Esophagus squamous epithelium (tissue), 5 donors: ENCODE measurements at places on chromosomes 7 and 10.

DNA sequence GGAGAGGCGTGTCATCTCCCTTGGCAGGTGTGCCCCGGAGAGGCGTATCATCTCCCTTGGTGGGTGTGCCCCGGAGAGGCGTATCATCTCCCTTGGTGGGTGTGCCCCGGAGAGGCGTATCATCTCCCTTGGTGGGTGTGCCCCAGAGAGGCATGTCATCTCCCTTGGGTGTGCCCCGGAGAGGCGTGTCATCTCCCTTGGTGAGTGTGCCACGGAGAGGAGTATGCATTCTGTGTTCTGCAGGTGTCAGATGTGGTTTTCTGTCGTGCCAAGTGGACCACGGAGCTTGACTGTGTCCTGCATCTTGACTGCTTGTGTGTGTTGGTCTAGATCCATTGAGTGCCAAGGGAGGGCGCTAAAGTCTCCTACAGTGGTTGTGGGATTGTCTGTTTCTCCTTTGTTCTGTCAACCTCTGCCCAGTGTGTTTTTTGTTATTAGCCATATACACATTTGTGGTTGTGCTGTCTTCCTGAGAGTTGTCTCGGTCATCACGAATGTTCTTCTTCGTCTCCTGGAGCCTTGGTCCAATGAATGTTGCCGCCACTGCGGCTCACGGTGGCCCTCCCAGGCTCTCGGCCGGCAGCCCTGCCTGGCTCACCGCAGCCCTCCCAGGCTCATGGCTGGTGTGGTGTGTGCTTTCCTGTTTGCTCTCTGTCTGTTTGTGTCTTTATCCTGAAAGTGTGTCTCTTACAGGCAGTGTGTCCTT, 96.8 kb downstream of the INPP5A start:
- no peak for DNase-seq

DNA sequence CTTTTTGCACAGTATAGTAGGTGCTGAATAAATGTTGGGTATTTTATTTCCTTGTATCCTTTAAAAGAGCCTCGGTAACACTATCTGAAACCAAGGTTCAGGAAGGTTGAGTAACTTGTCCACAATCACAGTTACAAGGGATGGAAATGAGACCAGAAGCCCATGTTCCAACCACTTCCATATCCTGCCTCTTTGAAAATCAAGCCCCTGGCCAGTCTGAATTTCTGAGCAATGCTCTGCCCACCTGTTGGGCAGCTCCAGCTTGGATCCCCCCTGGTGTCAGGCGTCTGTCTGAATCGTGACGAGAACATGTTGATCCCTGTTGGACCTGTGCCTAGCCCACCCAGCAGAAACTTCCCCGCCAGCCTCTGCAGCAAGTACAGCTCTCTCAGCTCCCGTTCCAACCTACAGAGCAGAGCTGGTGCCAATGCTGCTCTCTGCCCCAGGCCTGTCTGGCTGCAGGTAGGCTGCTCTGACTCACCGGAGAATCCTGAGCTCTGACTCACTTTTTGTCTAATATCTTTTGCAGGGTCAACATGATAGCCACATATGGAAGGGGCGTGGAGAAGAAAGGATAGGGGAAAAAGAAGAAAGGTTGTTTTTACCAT, 595.5 kb downstream of the INHBA start:
- no peak for DNase-seq

- no peak for DNase-seq
These were observed 159.4 kb downstream of the GRID1 start for GRCh38 chr10:86207226-86207625.

DNA sequence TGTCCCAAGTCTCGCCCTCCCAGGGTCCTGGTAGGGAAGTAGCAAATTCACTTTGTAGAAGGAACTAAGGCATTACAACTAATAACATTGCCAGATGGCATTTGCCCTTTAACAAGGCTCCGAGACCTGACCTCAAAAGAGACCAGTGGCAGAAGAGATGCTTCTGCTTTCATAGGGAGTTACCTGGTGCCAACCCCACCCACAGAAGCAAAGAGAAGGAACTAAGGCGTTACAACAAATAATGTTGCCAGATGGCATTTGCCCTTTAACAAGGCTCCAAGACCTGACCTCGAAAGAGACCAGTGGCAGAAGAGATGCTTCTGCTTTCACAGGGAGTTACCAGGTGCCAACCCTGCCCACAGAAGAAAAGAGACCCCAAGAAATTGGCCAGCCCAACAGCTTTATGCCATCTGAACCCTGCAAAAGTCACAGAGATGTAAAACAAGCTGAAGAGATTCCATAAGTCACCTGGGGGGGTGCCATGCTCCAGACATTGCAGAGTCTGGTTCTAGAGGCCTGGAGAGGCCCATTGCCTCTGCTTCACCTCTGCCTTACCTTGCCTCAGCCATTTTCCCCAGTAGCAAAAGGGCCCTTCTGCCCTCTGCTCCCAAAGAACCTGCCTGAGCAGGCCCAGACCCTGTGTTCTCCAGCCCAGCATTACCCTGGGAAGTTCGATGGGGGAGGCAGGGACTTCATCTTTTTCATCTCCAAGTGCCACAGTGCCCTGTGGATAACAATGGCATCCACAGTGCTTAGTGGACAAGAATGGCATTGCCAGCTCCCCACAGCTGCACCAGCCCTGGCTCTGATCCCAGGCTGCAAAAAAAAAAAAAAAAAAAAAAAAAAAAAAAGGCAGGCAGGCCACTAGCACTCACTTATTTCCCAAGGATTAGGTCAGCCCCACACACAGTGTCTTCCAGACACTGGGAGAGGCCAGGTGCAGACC, 179.5 kb upstream of the PLXNA4 start:
- DNase-seq = no peak

DNA sequence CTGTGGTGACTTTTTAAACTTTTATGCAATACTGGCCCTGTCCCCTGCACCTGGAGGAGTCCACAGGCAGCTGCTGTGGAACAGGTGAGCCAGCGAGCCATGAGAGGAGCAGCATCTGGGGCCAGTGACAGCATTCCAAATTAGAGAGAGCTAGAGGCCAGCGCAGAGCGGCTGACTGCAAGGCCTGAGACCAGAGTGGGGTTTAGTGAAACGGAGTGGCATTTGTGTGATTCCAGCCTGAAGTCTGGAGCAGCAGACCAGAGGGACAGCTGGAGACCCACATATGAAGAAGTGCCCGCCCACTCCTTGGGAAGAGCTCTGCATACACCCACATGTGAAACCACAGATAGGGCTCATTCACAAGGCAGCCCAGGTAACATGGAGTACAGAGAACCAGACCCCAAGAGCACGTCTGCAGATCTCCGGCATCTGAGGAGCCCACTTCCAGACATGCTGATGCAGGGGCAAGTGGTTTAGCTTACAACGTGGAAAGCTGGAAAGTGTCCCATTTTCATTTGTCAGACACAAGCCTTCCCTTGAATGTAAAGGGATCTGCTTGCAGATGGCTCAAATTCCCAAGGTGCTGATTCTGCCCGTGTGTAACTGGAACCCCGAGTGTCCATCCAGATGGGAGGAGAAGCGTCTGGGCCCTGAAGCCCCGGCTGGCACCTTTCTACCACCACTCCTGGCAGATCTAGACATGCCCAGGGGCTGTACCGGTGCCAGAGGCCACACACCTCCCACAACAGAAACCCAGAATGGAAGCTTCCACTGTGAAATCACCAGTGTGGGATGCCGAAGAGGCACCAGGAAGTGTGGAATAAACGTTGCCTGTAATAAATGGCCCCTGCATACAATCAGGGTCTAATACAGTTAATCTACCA, 256.0 kb upstream of the TCERG1L start:
- no peak for DNase-seq

GRCh38 chr10:44668336-44668735, 242.8 kb upstream of the TMEM72 start:
- DNase-seq = no peak

- DNase-seq = no peak
These were observed 691.3 kb downstream of the SORCS1 start for GRCh38 chr10:106473129-106473685.

DNA sequence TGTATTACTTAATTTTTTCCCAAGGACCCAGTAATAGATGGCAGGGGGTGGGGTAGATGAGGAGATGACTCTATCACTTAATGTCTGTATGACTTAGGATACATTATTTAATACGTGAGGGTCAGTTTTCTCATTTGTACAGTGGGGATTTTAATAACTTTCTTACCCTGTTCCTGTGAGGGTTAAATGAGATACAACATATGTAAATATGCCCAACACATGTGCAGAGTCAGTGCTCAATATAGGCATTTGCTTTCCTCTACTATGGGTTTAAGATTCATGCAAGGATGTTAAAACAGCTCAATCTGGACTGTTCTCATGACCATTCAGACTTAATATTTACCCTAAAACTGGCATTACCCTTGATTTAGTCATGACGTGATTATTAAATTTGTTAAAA, 31.2 kb downstream of the ST7 start:
- no peak for DNase-seq

DNA sequence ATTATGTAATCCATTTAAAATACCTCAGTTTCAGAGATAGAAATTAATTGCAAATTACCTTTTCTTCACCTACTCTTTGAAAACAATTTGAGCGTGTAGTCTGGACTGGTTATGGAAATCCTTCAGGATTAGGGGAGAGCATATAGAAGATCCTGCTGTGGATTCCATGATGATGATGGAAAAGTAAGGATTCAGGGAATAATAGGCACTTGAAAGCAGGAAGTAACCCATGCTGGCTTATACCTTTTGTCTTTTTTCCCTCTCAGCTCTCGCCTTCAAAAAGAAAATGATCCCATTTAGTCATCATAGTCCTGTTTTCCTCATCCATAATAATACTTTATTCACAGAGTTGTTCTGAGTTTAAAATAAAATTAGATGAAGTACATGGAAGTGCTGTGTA, 4.4 kb downstream of the HBP1 start:
- no peak for DNase-seq

- DNase-seq = no peak
These were observed 5.9 kb upstream of the HERPUD2 start for GRCh38 chr7:35700865-35701264.

GRCh38 chr10:28263136-28263857, 39.6 kb downstream of the MPP7 start:
- no peak for DNase-seq

GRCh38 chr7:95491634-95492314, 6.0 kb downstream of the ASB4 start:
- DNase-seq = no peak

- DNase-seq = no peak
These were observed 30.4 kb downstream of the LAMB4 start for GRCh38 chr7:108099713-108100112.

GRCh38 chr7:6360841-6361240, 86.9 kb downstream of the DAGLB start:
- no peak for DNase-seq

GRCh38 chr7:1359681-1360485, 99.4 kb downstream of the MICALL2 start:
- no peak for DNase-seq

- no peak for DNase-seq
These were observed 43.8 kb downstream of the PRLHR start for GRCh38 chr10:118551535-118552100.

GRCh38 chr10:79928028-79928583, 20.8 kb downstream of the SFTPD start:
- DNase-seq = no peak

DNA sequence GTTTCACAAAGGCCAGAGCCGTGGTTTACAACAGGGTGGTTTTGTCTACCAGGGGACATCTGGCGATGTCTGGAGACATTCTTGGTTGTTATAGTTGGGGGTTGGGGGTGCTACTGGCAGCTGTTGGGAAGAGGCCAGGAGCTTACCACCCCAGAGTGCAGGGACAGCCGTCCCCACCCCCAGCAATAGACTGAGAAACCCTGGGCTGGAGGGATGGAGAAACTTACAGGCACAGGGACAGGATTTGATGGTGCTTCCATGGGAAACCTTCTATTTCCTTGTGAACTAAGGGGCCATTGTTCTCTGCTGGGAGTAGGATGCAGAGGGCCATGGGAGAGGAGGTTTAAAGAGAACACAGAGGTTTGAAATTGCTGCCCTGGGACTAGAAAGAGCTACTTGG, 10.9 kb downstream of the ADCK2 start:
- DNase-seq = no peak

GRCh38 chr7:48540746-48541145, 369.5 kb downstream of the ABCA13 start:
- no peak for DNase-seq

DNA sequence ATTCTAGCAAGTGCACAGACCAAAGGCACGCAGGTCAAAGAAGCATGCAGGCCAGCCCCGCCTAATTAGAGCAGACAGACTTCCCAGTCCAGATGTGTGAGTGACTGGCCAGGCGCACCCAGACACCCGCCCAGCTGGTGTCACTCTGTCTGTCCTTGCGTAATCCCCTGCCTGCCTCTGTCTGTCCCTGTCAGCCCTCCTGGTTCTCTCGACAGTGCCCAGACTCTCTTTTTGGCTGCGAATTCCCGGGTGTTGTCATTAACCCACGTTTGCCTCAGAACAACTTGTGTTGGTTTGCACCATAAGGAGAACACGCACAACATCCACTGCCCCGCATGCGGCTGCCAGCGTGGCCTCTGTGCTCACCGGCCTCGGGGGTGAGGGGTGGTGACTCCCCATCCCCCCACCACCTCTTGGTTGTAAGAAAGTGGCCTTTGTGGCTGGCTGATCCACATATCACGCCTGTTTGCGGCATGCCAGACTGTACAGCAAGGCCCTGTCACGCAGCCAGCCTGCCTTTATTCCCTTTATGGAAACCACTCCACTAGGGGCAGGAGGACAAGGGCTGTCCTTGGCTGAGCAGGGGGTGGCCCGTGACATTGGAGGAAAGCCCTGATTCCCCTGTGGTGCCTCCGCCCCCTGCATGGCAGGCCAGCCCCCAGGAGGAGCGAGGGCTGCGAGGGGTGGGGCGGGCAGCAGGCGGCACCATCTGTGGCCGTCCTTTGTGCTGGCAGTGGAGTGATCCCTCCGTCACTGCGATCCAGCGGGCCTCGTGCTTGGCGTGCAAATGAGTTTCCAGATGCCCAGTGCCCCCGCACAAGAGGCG, 72.8 kb upstream of the PPIF start:
- no peak for DNase-seq

DNA sequence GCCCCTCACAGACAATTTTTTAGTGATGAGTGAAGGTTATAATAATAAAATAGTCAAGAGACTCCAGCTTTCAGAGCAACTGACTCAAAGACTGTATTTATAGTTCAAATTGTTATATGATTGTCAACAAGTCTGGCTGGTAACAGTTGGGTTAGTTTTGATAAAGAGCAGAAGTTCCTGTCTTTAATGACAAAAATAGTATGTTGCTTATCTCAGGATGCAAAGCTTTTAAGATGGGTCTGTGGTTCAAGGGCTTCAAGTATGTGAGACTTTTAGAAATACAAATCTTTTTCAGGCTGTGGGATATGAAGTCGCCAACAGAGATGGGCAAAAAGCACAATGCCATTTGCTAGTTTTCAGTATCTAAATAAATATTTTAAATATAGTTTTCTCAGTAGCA, 118.4 kb downstream of the ABCA13 start:
- DNase-seq = no peak
